ENCODE measurements at places on chromosomes 1 and 21. TPM values are rescaled to one million over a fixed set of nuclear protein-coding genes. Genes with fewer than 3 reads are reported as not detected.

Gene UBASH3A
- 1.6 TPM for polyA plus RNA-seq

Gene C1QTNF12
- 0.88 TPM for polyA plus RNA-seq

Gene JUN
- 217 TPM for polyA plus RNA-seq

Gene DMBX1
- not detected for polyA plus RNA-seq

Gene TPTE
- not detected for polyA plus RNA-seq

Data from IgD-negative memory B cell (primary cell).